NCI-H526 treated with DMSO at 0.1 percent for 48 hours (cell line): ENCODE measurements at places on chromosomes 5 and 9.
A peak's percentile ranks its signal among the peaks of the same experiment; 100 is the strongest.

DNA sequence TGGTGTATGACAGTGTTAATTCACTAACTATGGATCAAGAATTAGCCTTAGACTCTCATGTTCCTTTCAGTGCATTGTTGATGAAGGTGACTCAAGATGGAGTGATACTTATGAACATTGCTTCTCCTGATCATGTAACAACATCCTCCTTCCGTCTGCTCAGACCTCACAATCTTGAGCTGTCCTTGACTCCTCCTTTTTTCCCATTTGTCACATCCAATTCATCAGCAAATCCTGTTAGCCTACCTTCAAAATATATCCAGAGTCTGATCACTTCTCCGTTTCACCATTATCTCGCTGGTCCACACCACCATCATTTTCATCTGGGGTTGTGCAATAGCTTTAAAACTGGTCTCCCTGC lies 9.2 kb upstream of the SEMA6A start:
- DNase-seq: no peak

- DNase-seq: no peak
Observed at GRCh38 chr5:172722327-172722815, 48.6 kb downstream of the DUSP1 start.

DNA sequence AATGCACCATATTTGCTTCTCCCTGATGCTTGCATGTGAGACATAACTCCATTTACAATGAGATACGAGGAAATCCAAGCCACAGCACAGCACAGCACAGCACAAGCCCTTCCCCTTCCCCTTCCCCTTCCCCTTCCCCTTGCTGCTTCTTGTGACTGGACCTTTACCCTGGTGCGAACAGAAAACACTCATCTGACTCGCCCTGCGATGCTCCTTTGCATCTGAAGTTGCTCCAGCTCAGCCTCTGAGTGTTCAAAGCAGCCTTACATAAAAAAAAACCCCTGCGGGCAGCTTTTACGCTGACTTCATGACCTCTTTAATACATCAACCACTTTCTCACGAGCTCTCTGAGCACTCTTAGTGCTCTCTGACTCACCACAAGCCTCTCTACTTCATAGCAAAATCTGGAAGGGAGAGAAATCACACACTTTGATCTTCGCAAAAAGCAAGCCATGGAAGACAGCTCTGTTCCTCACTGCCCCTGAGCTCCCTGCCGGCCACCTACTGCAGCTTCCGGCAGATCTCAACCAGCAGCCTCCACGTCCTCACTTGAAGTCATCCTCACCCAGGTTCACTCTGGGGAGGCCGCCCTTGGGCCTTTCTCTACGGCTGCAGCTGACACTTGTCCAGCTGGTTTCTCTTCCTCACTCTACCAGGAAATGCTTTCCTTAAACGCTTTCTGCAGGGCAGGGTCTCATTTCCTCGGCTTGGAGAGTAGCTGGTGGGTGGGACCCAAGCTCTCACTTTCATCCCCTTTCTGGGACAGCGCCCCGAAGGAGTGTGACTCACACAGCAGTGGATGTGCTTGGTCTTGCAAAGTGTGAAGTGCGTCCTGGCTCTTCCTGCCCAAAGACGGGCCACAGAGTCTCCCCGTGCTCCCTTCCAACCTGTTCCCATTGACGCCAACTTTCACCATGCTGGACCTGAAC lies 5.3 kb downstream of the SLC34A1 start:
- DNase-seq: no peak

- DNase-seq: no peak
Observed at GRCh38 chr5:141359790-141360426, at the start of gene PCDHGB2. Gene PCDHGB2 (plus strand): TSS chr5:141359994. CDS start chr5:141360136, 142 bp downstream.

DNA sequence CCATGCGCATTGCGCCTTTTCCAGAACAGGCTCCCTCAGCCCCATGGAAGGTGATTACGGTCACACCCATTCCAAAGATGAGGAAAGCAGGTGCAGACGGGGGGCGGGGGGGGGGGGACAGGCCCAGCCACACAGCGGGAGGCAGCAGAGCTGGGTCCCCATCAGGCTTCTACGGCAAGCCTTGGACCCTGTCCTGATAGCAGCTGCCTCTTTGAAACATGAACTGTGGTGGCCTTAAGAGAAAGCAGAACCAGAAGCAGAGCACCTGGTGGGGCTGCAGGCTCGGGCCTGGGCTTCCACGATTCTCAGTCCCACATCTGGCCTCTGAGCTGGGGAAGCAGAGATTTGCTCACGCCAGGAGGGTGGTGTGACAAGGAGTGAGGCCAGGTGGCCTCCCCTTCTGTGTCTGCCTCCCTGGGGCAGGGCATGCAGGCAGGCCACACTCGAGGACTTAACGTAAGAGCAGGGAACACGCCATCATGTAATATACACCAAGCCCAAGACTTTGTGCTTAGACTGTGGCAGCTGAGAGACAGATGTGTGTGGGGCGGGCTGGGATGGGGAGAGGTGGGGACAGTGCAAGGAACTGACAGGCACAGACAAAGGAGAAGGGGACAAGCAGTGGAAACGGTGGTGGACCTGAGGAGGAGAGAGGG lies 14.2 kb upstream of the PHYKPL start:
- DNase-seq: no peak

GRCh38 chr9:114709636-114710035 lies 27.6 kb upstream of the TEX48 start:
- no peak for DNase-seq

- DNase-seq: no peak
Observed at GRCh38 chr9:115964710-115965347, 188.8 kb upstream of the PAPPA start.

DNA sequence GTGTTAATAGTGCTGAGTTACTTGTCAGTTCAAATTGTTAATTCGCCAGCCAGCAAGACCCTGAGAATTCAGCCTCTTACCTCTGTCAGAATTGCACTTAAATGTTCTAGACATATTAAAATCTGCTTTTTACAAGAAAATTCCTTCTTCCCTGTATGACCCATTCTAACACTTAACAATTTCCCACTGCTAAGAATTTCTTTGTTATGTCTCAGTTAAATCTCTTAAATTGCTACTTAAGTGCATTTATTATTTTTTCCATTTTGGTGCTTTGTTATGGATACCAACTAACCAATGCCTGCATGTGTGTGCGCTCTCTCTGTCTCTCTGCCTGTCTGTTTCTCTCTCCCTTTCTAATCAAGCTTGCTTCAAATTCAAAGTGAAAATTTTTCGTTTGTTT lies 44.9 kb downstream of the IZUMO3 start:
- DNase-seq: no peak

DNA sequence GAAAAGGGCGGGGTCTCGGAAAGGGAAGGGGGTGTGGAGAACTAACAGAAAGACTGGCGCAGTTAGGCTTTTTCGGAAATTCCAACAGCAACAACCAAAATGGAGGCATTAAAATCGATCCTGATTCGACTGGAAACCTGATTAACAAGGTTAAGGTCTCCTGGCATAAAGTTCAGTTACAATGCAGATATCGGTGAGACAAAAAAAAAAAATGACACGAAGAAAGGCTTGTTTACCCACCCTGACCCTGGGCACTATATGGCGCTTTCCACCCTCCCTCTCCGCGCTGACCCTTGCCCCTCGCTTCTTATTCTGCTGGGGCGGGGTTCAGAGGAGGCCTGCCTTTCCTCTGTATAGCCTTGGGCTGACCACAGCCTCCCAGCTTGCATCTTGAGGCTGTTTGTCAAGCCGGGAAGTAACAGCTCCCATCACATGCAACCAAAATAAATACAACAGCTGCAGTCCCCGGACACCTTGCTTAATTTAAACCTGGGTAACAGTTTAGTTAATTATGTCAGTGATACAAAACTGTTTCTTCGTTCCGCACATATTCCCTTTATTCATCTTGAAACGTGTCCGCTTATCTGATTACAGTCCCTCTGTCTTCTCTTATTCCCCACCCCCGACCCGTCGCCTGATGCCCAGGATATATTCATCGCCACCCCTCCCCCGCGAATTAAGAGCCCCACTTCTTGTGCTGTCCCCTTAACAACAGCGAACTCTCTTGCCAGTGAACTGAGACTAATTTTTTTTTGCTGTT lies 795 bp upstream of the PJA2 start:
- no peak for DNase-seq

DNA sequence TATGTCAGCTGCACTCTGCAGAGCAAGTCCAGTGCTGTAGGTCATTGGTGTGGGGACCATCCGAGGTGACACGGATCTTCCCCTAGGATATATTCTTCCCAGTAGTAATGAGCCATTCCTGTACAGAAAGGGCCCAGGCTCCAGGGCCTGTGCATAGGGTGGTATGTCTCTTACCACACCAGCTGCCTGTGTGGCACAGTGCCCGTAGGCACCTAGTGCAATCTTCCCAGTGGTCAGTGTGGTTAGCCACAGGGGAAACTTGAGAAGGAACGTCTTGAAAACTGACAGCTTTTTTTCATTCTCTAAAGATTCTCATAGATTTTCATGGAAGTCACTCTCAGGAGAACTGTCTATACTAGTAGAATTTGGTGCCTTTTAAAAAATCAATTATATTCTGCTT lies 39.8 kb downstream of the CYSTM1 start:
- DNase-seq: no peak

DNA sequence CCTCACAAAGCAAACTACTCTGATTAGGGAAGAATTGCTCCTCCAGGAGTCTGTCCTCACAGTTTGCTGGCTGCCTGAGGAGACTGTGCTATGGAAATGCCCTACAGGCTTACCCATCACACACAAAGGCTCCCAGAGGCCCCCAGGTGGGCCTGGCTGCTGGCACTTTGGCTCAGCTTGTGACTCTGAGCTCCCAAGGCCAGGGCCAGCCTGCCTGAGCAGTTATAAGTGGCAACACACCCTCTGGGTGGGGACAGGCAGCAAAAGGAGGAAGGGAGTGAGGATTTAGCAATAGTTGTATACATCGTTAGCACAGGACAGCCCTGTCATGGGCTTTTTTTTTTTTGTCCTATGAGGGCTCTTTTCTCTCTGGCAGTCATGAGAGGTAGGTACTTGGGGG lies 103.5 kb downstream of the DAPK1 start:
- DNase-seq: no peak

DNA sequence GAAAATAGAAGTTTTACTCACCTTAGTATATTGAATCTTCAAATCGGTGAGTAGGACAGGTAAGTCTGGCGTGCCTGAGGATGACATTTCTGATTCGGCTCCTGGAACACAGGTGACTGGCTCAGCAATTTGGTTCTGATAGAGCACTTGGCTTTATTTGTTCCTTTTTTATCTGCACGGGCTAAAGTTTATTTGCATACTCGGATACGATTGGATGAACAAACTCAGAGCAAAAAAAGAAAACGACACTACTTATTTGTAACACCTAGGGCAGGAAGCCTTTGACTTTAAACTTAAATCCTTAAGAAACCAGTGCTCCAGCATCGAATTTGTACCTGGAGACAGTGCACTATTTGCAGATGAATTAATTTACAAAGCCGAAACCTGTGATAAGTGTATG lies at the start of gene ALDH1A1:
Gene ALDH1A1, minus strand, starts transcription at position 140 of the 400 bp plus-strand sequence. Its CDS starts 53 bp downstream, at position 87.
- peak; percentile 76 for DNase-seq

- DNase-seq: no peak
Observed at GRCh38 chr9:2355697-2355983, 265.9 kb upstream of the VLDLR start.

DNA sequence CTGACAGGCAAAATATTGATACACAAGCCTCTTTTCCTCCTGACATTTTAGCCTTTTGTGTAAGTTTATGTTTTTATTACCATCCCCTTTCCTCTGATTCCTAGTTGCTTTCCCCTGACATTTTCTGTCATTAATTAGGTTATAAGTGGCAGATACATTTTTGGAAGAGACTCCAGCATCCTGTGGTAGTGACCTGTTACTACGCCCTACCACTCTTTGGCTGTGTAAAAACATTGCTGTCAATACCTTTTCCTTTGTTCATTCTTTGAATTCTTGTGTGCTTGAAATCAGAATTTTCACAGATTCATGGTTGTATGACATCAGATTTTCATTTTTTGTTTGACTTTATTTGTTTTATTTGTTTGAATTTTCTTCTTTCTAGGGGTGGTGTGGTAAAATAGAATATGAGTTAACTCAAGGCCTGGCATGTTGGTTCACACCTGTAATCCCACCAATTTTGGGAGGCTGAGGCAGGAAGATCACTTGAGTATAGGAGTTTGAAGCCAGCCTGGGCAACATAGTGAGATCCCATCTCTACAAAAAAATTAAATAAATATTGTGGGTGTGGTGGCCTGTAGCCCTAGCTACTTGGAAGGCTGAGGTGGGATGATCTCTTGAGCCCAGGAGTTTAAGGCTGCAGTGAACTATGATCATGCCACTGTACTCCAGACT lies 43.4 kb downstream of the UBE2R2 start:
- DNase-seq: no peak

GRCh38 chr9:123036893-123037545 lies 3.6 kb downstream of the GPR21 start:
- no peak for DNase-seq

- DNase-seq: no peak
Observed at GRCh38 chr5:58759745-58760144, 176.9 kb downstream of the RAB3C start.

DNA sequence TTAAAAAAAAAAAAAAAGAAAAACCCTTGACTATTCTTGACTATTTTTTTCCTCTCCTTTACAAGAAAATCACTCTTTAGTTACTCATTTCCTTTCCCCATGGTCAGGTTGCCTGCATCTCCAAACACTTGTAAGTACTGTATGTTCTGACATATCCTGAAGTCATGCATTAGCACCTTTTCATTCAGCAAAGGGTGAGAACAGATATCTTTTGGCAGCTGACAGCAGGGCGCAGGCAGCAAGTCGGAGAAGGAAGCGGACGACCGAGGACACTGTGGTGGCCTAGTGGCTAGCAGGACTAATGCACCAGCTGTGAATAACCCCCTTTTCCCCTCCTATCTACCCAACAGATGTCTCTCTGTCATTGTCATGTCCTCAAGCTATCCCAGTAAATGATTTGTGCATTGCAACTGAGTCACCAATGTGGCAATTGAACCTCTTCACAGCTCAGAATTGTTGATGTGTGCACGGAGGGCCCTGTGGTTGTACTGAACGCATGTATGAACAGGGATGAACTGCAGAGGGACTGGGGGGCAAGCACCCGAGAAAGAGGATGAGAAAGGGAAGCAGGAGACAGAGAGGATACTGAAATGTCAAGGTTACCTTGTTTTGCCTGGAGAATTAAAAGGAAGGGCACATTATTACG lies 996.0 kb upstream of the ARRDC3 start:
- no peak for DNase-seq

DNA sequence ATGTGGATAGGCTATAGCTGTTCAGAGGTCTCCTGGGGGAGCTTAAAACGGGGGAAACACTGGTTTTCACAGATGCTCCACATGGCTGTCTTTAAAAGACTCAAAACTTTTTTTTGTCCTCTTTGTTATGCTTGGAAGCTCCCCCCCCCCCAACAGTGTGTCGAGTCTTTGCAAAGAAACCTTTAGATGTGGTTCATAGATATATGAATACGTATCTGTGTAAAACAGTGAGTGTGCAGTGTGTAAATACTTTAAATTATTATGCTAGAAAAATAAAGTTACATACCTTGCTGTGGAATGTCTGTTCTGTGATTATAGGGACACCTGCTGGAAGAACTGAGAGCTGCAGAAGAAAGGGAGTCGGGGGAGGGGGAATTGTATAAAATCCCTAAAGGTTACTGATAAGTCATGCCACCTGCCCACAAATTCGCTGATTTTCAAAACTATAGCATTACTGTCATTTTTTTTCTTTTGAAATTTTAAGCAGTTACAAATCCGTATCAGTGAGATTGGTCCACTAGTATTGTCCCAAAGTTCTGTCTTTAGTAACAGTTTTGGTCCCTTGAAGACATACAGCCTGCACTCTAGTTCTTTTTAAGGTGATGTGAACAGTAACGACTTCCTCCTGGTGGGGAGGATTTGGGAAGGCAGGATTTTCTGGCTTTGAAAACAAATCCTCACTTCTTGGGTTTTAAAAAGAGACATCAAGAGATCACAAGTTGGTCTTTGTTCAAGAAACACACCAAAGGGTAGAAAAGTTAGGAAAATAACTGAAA lies 22.9 kb downstream of the RGMB start:
- DNase-seq: no peak
